Stimulated activated CD8-positive, alpha-beta memory T cell treated with anti-CD3 and anti-CD28 coated beads, Interleukin-2, amount 100 ng/mL, for 48 hours (primary cell): ENCODE measurements at places on chromosomes 3 and 15.

- DNase-seq, result no peak
Measured at GRCh38 chr3:176193032-176193730, 1004.1 kb downstream of the TBL1XR1 start.

- no peak for DNase-seq
Measured at GRCh38 chr3:68234076-68234780, 579.8 kb upstream of the SUCLG2 start.

GRCh38 chr15:101045835-101046691, 126.9 kb downstream of the LRRK1 start:
- no peak for DNase-seq

- DNase-seq, result no peak
Measured at GRCh38 chr15:39444735-39445470, 136.0 kb upstream of the THBS1 start.

DNA sequence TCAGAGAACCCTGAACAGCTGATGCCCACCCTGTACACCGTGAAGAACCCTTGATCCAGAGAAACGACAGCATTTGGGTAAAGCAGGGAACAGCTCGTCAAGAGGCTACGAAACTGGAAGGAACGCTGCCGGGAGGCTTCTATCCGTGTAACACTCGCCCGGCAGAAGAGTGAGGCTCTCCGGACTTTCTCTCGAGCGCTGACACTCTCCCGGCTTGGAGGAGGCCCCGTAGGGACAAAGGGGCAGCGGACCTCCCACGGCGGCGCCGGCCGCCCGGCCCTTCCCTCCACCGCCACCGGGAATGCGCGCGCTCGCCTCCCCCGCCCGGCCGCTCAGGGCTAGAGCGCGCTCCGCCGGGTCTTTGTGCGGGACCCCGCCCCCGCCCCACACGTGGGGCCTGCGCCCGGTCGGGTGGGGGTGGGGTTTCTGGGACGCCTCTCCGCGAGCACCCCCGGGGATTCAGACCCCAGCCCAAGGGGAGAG, 1.7 kb downstream of the HYAL2 start:
- DNase-seq, result peak; percentile 58

DNA sequence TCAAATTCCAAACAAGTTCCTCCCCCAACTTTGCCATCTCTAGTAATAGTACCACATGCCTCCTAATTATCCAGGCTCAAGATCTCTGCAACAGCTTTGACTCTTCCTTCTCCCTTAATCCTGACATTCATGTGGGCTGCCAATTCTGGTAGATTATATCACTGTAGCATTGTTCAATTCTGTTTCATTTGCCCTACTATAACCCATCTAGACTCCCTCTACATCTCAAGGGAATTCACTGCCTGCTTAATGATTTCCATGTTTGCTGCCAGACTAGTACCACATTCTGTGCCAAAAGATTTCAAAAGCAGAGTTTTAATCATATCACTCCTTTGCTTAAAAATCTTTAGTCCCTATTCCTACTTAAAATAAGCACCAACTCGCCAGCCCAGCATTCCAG, 34.6 kb upstream of the PPIB start:
- no peak for DNase-seq

DNA sequence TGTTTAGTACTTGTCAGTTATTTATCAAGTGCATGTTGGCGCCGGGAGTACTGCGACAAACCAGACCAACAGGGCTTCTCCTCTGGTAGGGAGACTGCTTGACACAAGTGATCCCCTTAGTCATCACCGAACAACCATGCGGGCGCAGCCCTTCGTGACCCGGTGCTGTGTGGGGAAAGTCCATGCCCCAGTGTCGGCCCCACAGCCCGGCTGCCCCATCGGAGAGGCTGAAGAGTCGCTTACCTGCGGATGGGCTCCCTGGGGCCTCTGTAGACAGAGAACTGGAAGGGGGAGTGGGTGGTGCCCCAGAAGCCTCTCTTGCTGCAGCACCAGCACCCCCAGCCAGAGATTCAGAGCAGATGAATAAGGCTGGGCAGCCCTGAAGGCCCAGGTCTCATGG, 90.3 kb upstream of the PRR23E start:
- no peak for DNase-seq

DNA sequence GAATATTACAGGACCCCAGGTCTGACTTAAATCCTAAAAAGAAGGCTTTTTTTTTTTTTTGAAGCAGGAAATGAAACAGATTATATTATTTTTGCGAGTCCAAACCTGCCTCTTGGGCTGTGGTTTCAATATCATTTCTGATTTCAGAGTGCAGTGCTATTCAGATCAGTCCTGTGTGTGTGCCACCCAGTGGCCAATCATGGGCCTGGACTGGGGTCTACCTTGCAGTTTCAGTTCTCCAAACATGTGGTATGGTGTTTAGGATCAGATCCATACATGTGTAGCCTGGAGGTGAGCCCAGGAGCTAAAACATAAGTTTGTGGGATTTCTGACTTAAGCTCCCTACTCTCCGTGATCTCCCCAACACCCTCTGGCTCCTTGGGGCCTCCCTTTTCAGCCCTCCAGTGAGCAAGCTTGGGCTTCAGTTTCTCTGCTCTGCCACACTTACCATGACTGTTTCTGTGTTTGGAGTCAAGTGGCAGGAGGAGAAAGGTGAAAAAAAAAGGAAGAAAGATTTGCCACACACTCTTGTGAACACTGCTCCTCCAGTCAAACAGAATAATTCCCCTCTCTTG, 12.1 kb upstream of the THSD4 start:
- no peak for DNase-seq

DNA sequence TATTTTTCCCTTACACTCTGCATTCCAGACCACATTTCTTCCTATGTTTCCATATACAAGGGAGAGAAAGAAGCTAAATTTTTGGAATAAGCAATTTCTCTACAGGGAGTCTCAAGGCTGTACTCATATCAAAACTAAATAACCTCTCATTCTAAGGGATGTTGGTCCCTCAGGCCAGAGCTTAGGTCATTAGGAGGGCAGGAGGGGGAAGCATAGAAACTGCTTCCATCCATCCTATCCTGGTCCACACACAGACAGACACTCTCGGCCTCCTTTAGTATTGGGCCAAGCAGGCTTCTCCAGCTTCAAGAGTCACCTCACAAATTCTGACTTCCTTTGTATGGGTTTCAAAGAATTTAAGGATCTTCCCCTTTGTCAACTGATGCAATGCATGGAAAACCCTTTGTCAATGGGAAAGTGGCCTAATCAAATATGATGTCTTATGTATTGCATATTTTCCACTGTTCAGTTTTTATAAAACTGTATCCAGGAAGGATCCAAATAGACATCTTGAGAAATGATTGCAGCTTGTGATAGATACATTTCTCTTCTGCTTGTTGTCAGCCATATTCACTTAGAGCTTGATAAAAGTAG, 140.7 kb upstream of the RARB start:
- DNase-seq, result no peak

GRCh38 chr3:134028486-134029255, 1.1 kb downstream of the SLCO2A1 start:
- no peak for DNase-seq

GRCh38 chr3:24185738-24186384, 240.8 kb downstream of the NR1D2 start:
- peak; percentile 1 for DNase-seq

DNA sequence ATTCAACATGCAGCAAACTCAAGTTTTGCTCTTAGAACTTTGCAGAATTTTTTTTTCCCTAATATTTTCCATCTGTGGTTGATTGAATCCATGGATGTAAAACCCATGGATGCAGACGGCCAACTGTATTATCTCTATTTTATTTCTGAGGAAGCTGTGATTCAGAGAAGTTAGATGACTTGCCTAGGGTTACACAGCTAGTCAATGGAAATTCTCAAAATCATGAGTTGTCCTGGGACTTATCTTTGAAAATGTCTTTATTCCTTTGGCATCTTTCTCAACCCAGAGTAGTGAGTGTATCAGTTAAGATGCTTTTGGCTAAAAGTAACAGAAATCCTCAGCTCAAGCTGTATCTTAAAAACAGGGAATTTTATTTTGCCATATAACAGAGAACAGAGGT, 107.9 kb upstream of the GALNT15 start:
- DNase-seq, result no peak

DNA sequence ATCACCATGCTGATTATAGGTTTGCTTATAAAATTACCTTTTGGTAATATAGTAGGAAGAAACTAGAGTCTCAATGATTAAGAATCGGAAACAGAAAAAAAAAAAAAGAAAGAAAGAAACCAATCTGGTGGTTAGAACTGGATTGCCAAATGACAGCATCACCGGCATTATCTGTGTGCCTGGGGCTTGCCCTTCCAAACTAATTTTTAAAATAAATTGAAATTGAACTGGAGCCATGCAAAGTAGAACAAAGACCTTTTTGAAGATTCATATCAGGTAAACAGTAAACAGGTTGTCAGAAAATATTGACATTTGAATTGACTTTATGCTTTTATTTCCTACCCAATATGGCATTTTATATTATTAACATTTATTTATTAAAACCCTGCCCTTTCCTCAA, 11.2 kb upstream of the CPB1 start:
- no peak for DNase-seq

DNA sequence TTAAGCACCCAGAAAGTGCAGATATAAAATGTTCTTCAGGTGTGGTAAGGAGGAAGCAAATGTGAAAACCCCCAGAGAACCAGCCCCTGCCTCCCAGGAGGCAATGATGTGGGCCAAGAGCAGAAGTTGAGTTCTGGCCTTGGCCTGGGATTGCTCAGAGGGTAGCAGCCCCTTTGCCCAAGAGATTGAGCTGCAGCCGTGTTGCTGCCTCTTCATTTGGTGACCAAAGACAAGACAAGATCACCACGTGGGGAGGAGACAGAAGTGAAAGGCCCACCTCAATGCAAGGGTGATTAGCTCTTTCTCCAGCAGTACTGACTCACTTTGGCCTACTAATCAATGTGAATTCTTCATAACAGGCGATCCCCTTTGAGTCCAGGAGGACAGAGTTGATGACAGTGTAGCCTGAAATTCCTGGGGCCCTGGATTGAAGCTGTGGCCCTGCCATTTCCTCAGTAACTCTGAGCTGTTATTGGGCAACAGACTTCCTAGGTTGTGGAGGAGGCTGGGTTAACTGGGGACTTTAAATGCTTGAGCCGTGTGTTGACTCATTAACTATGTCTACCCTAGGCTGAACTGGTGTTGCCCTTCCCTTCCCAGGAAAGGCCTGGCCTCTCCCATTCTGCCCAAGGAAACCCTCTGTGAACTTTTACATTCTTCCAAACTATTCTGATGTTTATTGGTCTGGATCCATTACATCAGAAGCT, 86.5 kb downstream of the ST6GAL1 start:
- DNase-seq, result no peak

GRCh38 chr3:65172209-65172608, 484.4 kb upstream of the ADAMTS9 start:
- no peak for DNase-seq

DNA sequence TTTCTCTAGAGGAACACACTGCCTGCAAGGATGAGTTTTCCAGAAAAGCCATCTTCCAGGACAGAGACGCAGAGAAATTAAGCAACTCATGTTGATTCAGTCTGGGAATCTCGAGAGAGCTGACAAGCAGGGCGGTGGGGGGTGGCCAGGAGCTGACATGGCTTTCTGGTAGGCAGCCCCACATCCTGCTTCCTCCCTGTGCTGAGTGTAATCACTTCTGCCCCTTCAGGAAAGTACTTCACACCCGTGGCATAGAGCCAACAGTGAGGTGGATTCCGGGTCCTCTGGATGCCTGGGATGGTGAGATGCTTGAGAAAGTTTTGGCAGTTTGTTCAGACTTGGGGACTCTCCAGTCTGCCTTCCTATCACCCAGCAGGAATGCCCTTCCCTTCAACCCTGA, 221.1 kb downstream of the SLCO3A1 start:
- DNase-seq, result no peak

DNA sequence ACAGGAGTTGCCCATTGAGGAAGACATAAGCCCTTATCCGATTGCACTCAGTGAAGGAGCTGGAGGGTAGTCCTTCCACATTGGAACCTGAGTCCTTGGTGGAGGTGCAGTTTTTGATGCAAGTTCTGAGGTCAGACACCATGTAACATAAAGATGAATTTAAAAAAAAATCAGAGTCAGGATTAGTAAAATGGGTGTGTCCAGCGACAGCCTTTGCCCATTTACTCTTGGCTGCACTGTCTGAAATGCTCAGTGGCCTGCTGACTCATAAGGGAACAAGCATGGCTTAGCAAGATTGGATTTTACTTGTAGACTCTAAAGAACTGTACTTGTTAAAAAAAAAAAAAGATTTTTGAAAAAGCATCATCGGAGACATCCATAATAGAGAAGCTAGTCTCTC, 241.1 kb upstream of the TOPAZ1 start:
- DNase-seq, result no peak

- no peak for DNase-seq
Measured at GRCh38 chr3:188720636-188721035, 451.1 kb upstream of the TPRG1 start.

DNA sequence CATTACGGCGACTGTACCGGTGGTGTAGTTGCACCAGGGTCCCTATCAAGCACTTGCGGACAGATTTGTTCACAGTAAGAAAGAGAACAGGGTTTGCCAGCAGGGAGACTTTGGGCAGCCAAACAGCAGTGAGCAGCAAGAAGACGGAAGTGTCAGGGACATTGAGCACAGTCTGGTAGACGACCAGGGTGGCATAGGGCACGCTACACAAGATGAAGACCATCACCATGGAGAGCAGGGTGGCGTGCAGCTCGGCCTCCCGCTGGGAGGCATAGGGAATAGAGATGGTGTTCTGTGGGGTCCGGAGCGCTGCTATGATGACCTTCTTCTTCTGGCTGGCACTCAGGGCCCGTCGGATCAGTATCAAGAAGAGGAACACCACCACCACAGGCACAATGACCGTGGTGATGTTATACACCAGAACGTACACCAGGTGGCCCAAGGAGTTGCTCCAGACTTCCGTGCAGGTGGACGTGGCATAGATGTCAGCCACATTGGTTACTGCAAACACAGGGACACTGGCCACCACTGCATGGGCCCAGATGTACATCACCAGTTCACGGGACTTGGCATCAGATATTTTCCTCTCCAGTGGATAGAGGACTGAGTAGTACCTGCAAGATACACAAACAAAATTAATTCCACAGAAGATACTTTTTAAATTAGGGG, 19.1 kb upstream of the FSIP1 start:
- no peak for DNase-seq

- no peak for DNase-seq
Measured at GRCh38 chr3:79380581-79380980, 387.2 kb downstream of the ROBO1 start.

- DNase-seq, result no peak
Measured at GRCh38 chr3:15347737-15348110, 15.3 kb upstream of the SH3BP5 start.

DNA sequence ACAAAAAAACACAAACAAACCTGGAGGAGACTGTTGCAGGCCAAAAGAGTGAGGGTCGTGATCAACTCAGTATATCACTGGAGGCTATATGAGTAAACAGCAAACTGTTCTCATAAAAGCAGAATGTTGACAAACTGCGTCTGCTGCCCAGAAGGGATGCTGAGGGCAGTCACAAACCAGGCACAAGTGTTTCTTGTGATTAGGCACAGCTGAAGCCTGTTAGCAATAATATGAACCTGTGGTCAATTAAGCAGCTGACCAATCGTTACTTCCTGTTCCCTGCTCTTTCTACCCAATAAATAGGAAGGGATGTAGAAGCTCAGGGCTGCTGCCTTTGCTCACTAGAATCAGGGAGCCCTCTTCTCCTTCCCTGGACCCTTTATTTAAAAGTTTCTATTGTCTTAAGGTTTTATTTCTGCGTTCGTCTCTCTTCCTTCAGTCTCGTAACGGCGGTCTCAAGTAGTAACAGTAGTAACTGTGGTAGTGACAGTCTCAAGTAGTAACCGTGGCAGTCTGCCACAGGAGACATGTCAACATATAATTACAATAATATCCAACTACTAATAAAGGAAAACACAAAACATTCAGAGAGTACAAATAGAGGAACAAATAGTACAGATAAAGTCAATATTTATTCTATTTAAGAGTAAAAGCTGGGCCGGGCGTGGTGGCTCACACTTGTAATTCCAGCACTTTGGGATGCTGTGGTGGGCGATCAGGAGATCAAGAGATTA, 698.4 kb upstream of the CCDC54 start:
- no peak for DNase-seq
